ENCODE measurements at places on chromosomes 4 and X. TPM values are rescaled to one million over a fixed set of nuclear protein-coding genes. Genes with fewer than 3 reads are reported as not detected.

AKAP4 gene
- total RNA-seq, result not detected

FATE1 gene
- total RNA-seq, result not detected

SPANXB1 gene
- not detected for total RNA-seq

UGT2A1 gene
- total RNA-seq, result not detected

FGF13 gene
- not detected for total RNA-seq

ZNF827 gene
- 25.0 TPM for total RNA-seq

DNA sequence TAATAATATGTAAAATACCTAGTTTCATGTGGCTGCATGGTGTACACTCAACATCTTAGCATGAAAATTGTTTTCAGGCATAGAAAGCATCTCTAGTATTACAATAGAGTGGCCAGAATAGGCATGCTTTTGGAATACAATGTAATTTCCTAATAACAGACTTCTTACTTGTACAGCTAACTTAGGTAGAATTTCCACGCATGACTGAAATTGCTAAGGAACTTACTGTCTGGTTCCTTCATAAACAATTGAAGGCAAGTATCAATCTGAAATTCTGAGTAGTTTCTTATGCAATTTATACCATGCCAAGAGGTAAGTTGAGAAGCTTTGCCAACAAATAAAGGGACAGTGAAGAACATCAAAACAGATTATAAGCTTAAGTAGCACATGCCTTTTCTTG is 26.7 kb downstream of the SULT1E1 start:
- no peaks in the 10 kb centered on the region for H3K4me1 ChIP-seq
- no peak overlapping the region for H3K4me3 ChIP-seq
- no peak overlapping the region for H3K27ac ChIP-seq
- H3K27me3 ChIP-seq, result no peaks in the 10 kb centered on the region

- no peaks in the 10 kb centered on the region for H3K36me3 ChIP-seq
- no peak for DNase-seq
- H3K4me3 ChIP-seq, result no peak overlapping the region
- no peak overlapping the region for H3K27ac ChIP-seq
Measured at GRCh38 chrX:19291086-19291485, 52.6 kb upstream of the PDHA1 start.

DNA sequence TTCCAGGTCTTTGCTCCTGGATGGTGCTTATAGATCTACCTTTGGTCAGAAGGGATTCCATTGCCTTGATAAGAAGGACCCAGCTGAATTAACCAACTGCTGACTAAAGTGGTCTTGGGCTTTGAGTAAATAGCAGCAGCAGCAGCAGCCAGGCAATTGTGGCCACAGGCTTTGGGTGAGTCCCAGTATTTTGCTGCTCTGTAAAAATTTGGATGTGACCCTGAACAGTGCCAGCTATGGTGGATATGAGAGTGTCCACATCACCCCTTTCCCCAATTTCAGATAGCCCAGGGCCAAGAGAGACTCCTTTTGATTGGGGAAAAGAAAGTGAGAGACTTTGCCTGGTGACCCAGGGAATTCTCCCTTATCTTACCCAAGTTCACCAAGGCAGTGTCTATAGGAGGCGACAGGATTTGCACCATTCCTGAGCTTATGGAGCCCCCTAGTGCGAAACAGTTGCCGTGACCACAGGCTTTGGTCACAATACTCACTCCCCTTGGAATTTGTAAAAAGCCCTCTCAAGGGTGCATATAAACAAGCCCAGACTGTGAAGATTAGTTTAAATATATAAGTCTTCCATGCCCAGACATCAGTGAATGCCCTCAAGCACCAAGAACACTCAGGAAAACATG is 518.0 kb downstream of the TMA16 start:
- no peaks in the 10 kb centered on the region for H3K36me3 ChIP-seq
- no peak overlapping the region for H3K4me3 ChIP-seq
- H3K4me1 ChIP-seq, result peaks cover 13% of the 10 kb centered on the region
- H3K27ac ChIP-seq, result no peak overlapping the region
- no peaks in the 10 kb centered on the region for H3K27me3 ChIP-seq

GRCh38 chr4:117700111-117700892 is 334.0 kb upstream of the NDST3 start:
- no peak overlapping the region for H3K4me3 ChIP-seq
- DNase-seq, result no peak
- no peaks in the 10 kb centered on the region for H3K27me3 ChIP-seq

DNA sequence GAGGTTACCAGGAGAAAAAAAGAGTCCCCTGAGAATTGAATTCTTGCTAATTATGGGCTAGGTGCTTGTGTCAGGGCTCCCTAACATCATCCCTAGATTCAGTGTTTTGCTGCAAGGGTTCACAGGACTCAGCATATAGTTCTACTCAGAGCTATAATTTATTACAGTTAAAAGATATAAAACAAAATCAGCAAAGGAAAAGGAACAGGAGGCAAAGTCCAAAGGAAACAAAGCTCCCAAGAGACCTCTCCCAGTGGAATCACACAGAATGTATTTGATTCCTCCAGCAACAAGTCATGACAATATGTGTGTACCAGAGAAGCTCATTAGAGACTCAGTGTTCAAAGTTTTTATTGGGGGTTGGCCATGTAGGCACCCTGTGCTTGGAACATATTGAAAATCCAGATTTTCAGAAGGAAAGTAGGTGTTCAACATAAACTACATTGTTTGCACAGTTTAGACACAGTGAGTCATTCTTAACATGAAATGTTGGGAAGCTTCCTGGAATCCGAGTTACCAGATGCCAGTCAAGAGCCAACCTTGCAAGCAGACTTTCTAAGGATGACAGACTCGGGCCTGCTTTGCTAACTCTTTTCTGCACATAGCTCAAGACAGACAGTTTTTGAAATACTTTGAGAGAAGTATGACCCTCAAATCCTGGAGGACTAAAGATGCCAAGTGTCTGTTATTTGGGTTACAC is 311.3 kb upstream of the EMCN start:
- H3K4me3 ChIP-seq, result no peak overlapping the region
- no peak for DNase-seq
- H3K27me3 ChIP-seq, result no peaks in the 10 kb centered on the region
- H3K36me3 ChIP-seq, result no peaks in the 10 kb centered on the region
- H3K27ac ChIP-seq, result no peak overlapping the region
- no peaks in the 10 kb centered on the region for H3K4me1 ChIP-seq

All from CD4-positive, alpha-beta memory T cell (primary cell).